ENCODE measurements at places on chromosomes 3 and 15.

- DNase-seq = no peak
Measured at GRCh38 chr3:8777978-8778267, 8.5 kb upstream of the OXTR start.

DNA sequence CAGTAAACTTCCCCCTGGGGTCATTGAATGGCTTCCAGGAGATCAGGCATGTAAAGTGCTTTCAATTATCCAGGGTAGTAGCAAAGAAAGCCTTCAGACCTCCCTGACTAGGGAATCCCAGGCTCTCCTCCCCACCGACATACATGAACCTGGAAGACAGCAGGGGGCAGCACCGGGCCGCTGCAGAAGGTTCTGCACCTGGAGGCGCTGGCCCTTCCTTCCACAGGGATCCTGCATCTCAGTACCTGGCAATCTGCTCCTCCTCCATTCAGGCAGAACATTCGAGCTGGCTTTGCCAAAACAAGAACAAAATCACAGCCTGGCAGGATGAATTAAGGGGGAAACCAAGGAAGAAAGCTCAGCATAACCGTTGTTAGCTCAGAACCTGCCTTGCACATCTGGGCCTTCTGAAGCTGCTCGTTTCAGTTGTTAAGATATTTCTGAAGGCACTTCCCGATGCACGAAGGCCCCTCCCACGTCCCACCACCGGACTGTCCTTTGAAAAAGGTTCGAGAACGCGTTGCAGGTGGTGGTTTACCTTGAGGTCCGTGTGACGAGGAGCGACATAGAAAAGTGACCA, 237.7 kb downstream of the SLCO3A1 start:
- no peak for DNase-seq

DNA sequence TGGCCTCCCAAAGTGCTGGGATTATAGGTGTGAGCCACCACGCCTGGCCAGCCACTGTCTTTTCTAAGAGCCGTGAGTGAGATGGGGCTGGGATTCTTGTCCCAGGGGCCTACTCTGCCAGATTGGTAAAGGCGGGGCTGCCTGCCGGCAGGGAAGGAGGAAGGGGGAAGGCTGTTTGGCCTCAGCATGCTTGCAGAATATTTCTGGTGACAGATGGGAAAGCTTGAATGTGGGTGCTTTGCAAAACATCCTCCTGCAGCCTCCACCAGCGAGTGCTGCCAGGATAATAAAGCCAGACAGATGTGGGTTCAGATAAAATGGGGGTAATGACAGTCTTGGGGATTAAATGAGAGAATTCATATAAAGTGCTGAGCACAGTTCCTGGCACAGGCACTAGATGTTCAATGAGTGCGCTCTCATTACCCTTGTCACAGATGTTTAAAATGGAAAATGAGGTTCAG, 19.8 kb upstream of the ACOX2 start:
- no peak for DNase-seq

GRCh38 chr15:88908697-88909621, 4.2 kb downstream of the MFGE8 start:
- no peak for DNase-seq

DNA sequence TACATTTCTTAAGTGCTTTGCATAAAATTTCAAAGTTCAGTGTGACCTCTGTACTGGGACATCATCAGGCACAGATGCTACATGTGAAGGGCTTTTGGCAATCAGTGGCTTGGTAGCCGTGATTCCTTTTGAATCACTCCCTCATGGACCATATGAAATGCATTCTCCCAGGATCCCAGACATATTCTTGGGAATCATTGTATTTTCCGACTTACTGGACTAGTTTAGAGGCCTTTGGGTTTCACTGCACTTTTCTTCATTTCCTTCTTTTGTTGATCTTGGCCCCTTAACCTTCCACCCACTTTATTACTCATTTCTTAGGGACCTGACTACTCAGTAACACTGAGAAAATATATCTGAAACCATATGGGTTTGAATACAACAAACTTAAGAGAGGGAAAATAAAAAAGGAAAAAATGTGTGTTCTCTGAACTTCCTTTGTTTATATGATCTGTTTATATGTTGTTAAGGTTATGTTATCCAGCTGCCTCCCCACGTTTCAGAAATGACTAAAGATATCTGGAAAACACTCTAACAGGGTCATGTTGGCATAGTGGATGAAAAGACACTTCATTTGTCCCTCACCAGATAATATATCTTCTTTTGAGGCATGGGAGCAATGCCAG, 35.1 kb downstream of the HMG20A start:
- DNase-seq = no peak

DNA sequence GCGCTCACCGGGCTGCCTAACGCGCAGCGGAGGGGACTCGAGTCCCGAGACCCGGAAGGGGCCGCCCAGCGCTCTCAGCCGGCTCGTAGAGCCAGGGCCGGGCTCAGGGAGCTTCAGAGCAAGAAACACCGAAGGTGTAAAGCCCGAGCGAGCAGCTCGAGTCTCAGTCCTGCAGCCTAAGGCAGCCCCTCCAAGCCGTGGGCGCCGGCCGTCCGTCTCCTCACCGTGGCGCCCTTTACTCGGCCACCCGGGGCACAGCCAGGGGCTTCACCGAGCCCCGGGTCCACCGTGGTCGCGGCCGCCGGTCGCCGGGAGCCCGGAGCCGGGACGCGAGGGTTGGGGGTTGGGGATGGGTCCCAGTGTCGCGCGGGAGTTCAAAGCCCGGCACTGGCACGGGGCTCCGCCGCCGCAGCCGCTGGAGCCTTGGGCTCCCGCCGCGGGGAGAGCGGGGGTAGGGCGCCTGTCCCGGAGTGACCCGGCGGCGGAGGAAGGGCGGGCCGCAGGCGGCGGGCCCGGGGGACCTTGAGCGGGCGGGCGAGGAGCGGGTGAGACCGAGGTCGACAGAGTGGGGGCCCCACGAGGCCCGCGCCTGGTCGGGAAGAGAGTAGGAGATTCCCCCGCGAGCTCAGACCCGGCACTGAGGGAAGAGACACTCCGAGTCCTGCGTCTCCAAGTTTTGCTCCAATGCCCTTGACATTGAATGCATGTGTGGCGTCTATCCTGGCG, 26.9 kb upstream of the THRB start:
- peak; percentile 30 for DNase-seq

DNA sequence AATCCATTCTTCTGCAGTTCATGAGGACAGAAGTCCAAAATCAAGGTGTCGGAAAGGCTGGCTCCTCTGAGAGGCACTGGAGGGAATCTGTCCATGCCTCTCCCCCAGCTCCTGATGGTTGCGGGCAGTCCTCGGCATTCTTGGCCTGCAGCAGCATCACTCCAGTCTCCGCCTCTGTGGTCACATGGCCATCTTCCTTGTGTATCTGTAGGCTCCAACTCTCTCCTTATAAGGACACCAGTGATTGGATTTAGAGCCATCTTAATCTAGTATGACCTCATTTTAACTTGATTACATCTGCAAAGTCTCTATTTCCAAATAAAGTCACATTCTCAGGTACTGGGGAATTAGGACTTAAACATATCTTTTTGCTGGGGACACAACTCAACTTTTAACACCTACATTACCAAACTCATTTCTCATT, 56.0 kb upstream of the FLNB start:
- no peak for DNase-seq

DNA sequence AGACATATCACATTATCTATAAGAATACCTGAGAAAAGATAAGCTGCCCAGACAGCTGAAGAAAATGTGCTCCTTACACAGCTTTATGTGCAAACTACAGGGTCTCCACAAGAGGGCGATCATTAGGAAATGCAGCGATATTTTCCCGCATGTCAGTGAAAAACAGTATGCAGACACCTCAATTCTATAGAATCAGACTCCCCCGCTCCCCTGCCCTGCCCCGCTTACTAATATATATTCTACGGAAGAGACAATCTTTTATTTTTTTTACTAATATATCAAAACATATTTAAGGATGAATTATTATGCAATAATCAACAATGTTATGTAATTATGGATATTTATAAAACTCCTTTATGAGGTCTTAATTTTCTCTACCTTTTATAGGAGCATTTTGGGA, 681.3 kb downstream of the ROBO1 start:
- no peak for DNase-seq

DNA sequence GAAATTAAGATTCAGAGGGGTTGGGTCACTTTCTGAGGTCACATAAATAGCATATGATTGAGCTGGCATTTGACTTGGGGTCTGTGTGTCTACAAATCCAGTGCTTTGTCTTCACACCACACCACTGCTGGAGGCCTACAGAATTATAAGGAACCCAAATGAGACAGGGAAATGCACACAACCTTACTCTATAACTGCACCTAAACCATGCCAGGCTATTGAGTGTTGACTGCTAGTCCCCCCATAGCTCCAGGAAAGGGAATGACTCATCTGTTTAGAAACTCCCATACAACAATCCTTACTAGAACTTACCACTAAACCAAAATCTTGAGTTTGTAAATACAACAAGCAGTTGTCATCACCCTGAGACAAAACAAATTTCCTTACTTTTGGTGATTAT, 16.9 kb upstream of the TSC22D2 start:
- DNase-seq = no peak

DNA sequence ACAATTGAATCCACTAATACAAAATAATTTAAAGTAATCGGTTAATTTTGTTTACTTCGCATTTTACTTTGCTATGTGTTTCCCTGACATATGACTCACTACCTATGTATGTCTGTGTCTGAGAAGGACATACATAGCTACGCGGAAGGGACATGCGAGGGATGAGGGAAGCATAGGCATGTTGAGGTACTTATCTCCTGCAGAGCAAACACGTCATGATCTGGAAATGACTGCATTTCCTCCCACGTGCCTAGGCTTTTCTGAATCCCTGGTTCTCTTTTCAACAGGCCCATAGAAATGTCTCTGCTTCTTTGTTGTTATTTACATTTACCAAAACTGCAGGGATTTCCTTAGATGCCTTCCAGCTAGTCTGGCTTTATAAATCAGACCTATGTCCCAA, 27.5 kb downstream of the ALCAM start:
- no peak for DNase-seq

GRCh38 chr3:151873398-151873797, at the start of gene SUCNR1:
Gene SUCNR1, plus strand, starts transcription at chr3:151873643. Its CDS starts 6,250 bp downstream, at chr3:151879893.
- no peak for DNase-seq

- DNase-seq = peak; percentile 37
Measured at GRCh38 chr3:136250903-136251460, 842 bp downstream of the PCCB start.

DNA sequence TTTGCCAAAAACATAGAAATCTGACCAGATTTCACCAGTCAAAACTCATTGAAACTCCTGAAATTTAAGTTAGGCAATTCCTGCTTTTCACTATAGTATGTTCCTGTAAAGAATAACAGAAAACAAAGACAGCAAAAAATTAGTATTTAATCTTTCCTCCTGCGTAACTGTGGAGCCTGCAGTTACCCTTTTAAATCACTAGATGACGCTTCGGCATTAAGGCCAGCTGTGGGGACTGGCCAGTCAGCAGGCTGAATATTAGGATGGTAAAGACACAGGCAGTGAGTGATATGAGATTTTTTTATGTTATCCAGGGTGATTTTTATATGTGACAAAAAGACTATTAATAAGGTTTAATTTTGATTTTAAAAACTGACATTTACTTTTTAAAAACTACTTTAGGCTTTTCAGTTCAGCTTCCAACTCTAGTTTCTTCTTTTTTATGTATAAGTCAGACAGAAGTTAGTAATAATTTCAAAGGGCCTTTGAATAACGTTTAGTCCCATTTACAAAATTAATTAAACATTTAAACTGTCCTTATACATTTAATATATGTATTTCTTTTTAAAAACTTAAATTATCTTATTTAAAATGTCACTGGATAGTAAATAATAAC, 165.1 kb downstream of the PPM1L start:
- no peak for DNase-seq

DNA sequence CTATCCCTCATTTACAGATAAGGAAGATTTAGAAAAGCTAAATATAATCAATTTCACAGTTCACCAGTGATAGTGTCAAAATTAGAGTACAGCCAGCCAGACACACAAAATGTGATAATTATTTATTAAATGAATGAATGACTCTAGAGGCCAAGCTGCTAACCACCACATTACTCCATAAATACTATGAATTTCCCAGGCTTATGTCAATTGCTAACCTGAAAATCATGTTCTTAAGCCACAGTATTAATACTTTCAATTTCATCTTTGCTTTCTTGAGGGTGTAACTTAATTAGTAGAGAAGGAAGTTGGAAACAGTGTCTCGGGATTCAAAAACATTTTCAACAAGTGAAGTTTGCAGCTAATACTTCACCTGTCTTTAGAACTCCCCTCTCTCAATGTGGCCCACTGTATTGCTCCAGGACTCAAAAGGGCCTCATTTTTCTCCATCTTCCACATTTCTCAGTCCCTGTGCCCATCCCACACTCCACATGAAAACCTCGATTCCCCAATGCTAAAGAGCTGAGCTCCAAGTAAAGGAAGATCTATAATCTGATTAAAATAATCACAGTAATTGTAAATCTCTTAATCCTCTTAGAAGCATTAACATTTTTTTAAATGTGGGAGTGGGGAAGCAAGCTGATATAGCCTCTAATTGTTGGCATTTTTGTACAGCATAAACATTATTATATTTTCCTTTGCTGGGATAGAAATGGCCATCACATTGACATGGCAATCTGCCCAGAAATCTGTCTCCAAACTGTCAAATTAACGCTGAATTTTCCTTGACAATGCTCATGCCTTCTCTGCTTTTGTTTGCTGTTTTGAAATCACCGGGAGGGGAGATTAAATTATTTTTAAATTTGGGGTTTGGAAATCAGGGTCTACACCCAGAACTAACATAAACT, 765.1 kb downstream of the ROBO1 start:
- DNase-seq = no peak

GRCh38 chr3:116524453-116525210, 79.3 kb upstream of the LSAMP start:
- DNase-seq = no peak

- DNase-seq = no peak
Measured at GRCh38 chr15:48695088-48695826, 49.7 kb upstream of the FBN1 start.

DNA sequence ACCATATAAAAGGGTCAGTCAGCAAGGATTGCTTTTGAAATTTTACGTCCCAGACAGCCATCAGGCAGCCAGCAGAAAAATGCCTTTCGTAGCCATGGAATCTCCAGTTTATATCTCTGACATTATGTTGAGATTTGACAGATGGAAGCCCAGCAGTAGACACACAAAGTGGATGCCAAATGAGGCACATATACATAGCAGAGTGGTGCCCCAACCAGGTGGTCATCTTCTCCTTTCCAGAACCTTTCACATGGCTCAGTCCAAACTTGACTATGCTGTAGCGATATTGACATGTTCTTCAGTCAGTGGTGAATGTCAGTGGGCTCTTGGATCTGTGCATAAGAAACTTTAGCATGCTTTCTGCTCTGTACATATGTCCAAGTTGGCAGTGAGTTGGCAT, 123.3 kb upstream of the GBE1 start:
- no peak for DNase-seq

DNA sequence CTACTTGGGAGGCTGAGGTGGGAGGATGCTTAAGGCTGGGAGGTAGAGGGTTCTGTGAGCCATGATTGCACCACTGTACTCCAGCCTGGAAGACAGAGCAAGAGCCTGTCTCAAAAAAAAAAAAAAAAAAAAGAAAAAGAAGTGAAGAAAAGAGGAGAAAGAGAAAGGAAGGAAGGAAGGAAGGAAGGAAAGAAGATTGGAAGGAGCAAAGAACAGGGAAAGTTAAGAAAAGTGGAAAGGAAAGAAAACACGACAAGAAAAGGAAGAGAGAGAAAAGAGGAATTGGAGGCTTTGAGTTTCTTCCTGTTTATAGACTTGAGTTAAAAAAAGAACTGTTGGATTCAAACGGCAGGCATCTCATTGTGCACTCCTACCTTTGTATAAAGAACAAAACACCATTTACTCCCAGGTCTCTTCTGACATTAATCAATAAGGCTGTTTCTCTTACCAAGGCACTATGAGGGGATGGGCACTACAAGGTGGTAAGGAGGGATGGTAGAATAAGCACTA, 73.5 kb downstream of the EDEM1 start:
- DNase-seq = no peak
